RPMI8226 (cell line): ENCODE measurements at places on chromosomes 5 and 9.

GRCh38 chr9:124863371-124863871 lies 1.5 kb downstream of the ARPC5L start:
- DNase-seq = peak; percentile 66

DNA sequence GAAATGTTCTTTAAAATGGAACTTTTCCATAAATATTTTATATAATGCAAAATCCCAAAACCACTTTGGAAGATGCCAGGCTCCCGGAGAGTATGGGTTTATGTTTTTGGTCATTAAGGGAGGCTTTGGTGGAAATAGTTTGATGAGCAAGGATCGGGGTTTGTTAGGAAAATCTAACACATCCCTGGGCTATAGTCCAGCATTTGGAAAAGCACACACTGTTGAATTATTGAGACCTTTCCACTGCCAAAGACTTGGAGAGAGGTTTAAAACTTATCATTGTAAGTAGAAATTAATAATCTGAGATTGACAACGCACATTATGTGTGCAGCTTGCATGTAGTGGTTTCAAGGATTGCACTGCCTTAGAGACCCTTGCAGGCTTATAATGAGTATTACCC lies 156.3 kb downstream of the PARP8 start:
- no peak for DNase-seq

DNA sequence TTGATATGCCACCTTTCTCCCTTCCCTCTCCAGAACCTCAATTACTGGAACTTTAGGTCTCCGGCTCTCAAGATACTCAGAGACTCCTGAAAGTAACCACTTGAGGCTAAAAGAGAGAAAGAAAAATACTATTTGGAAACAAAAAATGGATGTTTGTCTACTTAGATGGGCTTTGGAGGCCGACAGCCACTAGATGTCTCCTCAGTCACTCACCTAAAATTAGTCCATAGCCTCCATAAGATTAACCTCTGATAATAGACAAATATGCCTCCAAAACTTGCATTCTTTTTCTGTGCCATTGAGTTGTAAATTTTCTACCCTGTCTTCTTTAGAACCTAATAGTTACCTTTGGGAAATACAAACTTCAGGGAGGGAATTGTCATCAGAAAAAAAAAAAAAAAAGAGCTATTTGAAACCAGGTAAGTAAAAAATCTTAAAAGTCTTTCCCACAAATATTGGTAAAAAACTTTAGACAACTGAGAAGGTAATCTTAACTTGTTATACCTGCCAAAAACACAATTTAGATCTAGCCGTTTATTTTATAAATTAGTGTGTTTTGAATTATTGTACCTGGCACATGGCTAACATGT lies 11.2 kb upstream of the PCDH1 start:
- peak; percentile 31 for DNase-seq

DNA sequence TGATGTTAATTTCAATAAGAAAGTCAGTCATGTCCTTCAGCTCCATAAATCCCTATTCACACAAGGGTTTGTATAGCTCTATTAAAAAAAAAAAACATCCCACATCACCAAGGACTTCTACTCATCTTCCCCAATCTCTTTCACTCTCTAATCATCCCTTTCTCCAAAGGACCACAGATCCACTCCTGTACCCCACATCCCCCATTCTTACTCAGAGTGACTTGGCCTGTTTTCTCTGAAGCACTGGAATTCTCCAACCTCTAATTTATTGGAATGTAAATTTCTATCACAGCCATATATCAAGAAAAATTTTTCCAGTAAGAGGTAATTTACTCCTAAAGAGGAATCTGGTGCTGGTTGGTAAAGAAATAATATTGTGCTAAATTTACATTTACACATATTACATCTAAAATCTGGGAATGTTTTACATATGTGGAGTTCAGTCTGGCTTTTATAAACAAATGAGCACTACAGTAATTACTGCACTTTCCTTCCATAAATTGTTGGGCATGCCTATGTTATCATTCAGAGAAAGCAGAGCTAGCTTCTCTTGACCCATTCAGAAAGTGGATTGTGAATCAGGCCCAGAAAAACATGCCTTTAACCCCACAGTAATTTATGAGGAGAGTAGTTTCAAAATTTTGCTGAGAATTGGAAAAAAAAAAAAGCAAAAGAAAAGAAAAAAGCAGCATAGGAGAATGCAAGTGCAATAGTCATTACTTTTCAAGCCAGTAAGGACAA lies 399.5 kb upstream of the TNC start:
- DNase-seq = no peak

DNA sequence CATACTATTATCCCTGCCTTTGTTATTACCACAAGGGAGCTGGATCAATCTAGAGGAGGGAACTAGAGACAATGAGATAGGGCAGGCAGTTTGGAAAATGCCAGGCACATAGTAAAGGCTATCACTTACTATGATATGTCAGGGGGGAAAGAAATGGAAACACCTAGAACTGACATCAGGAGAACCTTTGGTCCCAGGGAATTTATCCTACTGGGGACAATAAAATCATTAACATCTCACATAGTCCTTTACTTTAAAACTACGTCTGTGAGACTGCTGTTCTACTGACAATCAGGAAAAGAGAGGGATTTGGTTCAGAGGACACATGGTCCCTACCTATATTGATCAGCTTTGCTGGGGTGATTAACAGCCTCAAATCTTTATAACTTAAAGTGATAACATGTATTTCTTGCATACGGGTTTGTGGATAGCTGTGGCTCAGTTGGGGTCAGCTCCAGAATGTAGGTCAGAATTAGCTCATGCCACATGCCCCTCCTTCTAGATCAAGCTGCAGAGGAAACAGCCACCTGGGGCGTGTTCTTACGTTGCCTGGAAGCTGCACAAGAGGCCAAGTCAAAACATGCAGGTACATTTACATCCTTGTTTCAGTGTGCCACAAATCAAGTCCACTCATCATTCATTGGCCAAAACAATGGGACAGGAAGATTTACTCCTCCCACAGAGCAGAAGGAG lies 43.9 kb upstream of the ALDOB start:
- DNase-seq = no peak

DNA sequence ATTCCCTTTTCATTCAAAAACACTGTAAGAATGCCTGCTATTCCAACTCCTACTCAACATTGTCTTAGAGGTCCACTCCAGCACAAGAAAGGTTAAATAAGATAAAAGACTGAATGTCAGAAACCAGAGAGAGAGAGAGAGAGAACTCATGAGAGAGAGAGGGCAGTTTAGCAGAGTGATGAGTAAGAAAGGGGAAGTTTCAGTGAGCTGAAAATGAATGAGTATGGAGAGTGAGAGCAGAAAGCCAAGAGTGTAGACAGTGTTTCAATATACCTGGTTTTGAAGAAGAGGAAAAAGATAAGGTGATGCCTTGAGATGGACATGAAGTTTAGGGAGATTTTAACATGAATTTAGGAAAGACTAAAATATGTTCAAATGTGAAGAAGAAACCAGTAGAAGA lies 528.0 kb upstream of the SEMA6A start:
- DNase-seq = no peak

DNA sequence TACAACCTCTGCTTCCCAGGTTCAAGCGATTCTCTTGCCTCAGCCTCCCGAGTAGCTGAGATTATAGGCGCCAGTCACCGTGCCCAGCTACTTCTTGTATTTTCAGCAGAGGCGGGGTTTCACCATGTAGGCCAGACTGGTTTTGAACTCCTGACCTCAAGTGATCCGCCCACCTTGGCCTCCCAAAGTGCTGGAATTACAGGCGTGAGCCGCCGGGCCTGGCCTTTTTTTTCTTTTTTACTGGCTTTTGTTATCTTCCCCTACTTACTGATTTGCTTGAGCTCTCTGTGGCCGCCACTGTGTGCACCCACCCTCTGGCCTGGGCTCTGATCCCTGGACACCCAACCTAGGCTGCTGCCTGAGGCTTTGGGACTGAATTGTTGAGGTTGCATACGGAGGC lies 60.3 kb downstream of the ANKRD33B start:
- no peak for DNase-seq

GRCh38 chr9:109141375-109141774 lies 21.6 kb upstream of the TMEM245 start:
- no peak for DNase-seq

- no peak for DNase-seq
These were observed 33.1 kb downstream of the CRB2 start for GRCh38 chr9:123389070-123389469.

- peak; percentile 74 for DNase-seq
These were observed 693 bp upstream of the RGS3 start for GRCh38 chr9:113462781-113463286.

- no peak for DNase-seq
These were observed 65.7 kb upstream of the SHB start for GRCh38 chr9:38134611-38135237.

GRCh38 chr5:151130922-151131891 lies 26.4 kb downstream of the ANXA6 start:
- no peak for DNase-seq

DNA sequence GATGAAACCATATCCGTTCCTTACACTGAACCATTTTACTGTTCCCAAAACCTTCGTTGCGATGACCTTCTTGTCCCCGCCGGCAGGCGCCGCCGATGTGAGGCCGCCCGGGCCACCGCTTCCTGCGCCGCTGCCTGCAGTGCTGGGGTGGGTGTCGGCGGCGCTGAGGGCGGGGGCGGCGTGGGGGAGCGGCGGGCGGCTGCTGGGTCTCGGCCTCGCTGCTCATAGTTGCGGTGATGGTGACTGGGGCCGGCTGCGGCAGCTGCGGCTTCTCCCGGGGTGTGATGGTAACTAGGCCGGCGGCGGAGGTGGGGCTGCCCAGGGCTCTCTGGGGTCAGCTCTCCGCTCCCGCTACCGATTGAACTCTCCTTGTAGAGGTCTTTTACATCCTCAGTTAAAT lies 14.1 kb upstream of the OR2S2 start:
- DNase-seq = no peak

DNA sequence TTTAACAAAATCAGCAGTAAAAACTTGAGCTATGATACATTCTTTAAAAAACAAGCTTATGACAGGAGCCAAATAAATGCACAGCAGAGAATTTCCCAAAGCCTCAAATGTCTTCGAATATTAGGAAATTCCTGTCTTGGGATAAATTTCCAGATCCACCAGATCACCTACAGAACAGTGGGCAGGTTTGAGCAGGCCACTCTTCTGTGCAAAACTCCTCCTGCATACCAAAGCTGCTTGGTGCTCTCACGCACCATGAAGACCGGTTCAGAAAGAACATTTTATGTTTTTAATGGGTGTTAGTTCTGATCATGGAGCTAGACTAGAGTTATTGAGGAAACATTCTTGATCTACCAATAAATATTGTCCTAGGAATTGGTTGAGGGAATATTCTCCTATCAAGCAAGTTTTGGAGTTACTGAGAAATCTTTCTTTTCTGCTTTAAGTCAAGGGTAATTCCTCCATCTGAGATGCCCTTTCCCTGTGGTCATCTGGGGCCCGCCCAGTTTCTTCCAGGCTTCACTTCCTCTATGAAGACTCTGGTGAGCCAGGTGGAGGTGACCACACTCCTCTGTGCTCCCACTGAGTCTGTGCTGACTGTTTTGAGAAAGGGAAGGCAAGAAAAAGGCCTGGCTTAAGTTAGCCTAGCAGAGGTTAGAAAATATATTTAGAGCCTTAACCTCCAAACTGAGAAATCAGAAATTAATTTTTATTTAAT lies 17.9 kb downstream of the TNFSF15 start:
- no peak for DNase-seq

DNA sequence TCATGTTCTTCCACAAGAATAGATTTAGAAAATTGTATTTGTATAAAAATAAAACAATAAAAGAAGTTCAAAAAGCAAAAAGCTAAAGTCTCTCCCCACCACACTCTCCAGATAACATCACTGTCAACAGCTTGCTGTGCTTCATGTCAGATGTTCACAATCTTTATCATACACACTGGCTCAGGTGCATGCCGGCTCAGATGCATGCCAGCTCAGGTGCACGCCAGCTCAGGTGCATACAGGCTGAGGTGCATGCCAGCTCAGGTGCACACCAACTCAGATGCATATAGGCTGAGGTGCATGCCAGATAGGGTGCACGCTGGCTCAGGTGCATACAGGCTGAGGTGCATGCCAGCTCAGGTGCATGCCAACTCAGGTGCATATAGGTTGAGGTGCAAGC lies 26.5 kb downstream of the SEMA4D start:
- no peak for DNase-seq

- no peak for DNase-seq
These were observed 69.1 kb downstream of the ADAMTS2 start for GRCh38 chr5:179275941-179276837.

DNA sequence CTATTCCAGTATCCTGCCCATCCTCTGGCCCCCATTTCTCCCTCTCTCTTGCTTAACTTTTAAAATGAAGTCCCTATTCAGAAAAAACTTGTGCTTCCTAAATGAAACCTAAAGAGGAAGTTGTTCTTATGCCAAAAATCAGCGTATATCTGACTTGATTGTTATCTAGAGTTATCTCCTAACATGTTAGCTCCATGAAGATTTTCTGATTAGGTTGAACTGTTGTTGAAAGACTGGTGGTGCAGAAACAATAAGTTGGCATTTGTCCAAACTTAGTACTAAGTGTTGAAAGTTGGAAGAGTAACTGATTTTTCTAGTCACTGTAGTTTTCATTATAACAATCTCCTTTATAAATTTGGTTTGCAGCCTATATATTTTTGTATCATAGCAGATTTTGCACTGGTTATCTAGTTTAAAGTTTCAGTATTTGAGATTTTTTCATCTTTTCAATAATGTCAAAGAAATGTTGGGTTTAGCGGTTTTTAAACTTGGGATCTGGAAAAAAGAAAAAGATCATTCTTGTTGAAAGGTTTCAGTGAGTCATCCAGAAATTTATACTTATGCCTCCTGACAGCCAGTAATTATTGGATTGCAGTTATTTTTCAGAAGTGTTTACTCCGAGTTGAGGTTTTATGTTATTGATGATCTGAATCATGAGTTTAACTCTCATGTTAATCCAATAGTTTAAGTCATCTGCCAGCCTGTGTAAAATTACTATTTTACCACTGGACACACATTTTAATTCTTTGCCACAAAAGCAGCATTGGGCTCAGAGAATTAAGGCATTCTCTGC lies 60.6 kb downstream of the PAM start:
- peak; percentile 27 for DNase-seq

DNA sequence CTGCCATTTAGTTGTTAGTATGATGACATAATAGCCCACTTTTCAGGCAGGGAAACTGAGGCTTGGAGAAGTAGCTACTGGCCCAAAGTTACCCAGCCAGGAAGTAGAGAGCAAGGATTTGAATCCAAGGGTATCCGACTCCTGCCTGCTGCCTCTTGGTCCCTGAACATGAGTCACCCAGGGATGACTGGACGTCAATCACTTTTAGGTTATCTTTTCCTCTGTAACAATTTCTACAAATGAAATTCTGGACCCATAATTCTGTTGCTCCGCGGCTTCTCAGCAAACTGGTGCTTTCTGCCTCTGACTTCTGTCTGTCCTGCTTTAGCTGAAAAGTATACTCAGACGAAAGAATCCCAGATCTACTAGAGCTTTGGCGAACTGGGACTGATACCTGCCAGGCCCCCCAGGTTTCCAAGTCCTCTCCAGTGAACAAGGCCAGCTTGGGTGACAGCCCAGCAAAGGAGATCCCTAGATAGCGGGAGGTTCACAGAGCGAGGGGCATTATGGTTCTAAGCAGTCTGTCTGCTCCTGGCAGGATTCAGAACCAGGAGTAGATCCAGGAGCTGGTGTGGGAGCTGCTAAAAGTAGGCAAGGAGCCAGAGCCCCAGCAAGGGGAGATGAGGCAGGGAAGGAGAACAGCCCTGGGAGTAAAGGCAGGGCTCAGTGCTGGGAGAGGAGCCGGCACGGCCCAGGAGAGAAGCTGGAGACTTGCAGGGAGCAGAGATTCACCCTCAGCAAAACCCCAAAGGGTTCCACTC lies 20.6 kb downstream of the OLFML2A start:
- DNase-seq = no peak

- DNase-seq = peak; percentile 32
These were observed 16.1 kb upstream of the FRRS1L start for GRCh38 chr9:109182940-109183798.
